ENCODE measurements at places on chromosomes 4 and X. TPM values are rescaled to one million over a fixed set of nuclear protein-coding genes. Genes with fewer than 3 reads are reported as not detected.

BEX5 gene
- 12.4 TPM for total RNA-seq

PCDH19 gene
- 0.03 TPM for total RNA-seq

NR0B1 gene
- total RNA-seq = not detected

CCNG2 gene
- 20.6 TPM for total RNA-seq

PHKA1 gene
- total RNA-seq = 0.63 TPM

RHOXF1 gene
- 0.45 TPM for total RNA-seq

KIT gene
- total RNA-seq = 0.05 TPM

ADGRG4 gene
- total RNA-seq = not detected

MND1 gene
- not detected for total RNA-seq

PNCK gene
- 0.70 TPM for total RNA-seq

CT45A2 gene
- not detected for total RNA-seq

PPEF1 gene
- total RNA-seq = 0.34 TPM

UGT2A1 gene
- total RNA-seq = 0.22 TPM

CYLC1 gene
- not detected for total RNA-seq

DNA sequence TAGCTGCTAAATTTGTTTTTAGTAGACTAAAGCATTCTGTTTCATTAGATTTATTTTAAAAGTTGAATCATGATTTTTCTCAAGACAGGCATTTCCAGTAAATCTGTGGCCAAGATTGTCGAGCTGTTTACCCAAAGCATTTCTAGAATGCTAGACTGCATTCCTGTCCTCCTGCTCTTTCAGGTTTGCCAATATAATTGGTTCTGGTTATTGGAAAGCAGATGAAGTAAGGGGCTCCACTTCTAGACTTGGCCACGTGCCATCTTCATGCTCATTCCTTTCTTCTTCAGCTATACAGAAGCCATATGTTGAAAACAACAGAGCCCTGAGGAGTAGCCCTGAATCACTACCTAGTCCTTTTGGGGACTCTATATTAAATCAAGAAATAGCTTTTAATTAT lies 62.5 kb downstream of the PGRMC2 start:
- DNase-seq = no peak

GRCh38 chr4:131551306-131551705 lies 1597.8 kb upstream of the PCDH10 start:
- DNase-seq = no peak

- DNase-seq = no peak
Measured at GRCh38 chr4:98801259-98801725, 127.6 kb downstream of the EIF4E start.

GRCh38 chr4:124753941-124754581 lies 41.5 kb upstream of the ANKRD50 start:
- DNase-seq = no peak

DNA sequence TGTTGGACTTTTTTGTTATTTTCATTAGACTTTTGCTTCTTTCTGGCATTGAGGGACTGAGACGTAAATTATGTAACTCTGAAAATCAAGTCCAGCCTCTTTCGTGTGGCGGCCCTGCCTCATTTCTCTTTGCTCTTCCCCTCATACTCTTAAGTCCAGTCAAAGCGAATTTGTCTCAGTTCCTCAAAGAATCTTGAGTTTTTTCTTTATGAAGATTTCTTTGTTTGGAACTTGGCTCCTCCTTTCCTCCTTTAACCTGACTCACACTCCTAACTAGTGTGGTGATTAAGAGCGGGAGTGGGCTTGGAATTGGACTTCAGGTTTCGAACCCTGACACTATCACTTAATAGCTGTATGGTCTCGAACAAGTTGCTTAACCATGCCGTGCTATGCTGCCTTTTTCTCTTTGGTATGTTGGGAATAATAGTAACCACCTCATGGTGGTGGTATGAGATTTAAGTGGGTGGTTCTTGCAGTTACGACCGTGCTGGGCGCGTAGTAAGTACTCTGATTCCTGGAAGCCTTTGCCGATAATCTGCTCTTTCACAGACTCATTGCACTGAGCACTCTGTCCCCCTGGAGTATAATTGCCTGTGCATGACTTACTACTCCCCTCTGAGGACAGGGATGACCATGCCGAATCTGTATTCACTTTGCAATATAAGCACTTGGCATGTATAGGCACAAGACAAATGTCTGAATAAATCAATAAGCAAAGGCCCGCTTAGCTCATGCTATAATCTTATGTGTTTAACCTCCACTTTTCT lies 19.1 kb downstream of the FNIP2 start:
- no peak for DNase-seq

GRCh38 chr4:72631296-72631695 lies 62.3 kb upstream of the ADAMTS3 start:
- DNase-seq = no peak

DNA sequence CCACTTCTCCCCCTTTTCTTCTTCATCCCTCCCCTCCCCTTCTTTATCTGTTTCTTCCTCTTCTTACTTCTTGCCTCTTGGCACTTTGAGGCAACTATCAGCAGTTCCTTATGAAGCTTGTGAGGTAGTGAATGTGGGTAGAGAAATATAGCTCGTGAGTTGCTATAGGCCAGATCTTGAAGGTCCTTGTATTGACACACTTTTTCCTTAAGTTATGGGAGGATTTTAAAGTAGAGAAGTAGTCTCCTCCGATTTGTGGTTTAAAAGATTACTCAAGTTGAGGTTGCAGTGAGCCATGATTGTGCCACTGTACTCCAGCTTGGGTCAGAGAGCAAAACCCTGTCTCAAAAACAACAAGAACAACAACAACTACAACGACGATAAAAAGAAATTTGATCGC lies 3.4 kb upstream of the RRAGB start:
- DNase-seq = no peak

DNA sequence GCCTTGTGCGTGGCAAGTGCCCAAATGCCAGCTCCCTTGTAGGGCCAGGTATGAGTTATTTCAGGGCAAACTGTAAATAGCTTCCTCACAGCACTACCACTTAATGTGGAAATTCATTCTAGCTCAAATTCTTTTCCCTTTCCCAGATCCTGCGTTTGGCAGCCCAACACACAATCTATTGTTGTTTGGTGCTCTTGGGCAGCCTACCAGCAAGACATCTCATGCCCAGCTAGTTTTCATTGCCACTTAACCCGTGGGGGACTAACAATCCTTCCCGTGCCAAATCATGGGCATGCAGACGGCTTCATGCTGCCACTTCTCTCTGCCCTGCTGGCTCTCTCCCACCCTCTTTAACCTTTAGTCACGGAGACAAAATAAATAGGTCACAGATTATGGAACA lies 454.2 kb downstream of the GRIA2 start:
- DNase-seq = no peak

- DNase-seq = no peak
Measured at GRCh38 chr4:172392741-172393140, 579.5 kb downstream of the GALNTL6 start.

DNA sequence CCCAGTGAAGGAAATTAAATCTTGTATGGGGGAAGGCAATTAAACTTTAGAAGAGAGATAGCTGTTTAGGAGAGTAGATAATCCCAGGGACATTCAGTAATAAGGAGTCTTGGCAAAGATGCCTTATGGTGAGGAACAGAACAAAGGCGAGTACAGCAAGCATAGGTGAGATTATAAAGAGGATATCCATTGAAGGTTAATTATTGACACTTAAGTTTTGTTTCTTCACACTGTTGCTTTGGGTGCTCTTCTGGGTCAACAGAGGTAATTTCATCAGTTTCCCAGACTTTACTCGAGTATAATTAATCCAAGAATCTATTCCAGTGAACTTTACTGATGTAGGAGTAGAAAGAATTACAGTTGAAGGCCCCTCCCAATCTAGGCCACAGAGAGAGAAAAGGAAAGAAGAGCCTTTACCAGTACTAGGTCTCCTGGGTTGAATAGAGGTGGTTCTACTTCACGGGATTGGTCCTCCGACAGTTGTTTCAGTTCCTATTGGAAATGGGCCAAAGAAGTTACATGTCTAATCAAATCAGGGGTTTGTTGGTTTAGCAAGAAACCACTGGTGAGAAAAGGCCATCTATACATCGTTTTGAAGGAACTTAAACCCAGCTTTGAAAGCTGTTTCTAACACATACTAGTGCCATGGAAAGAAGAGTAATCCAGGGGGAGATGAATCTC lies 27.2 kb downstream of the EPGN start:
- DNase-seq = no peak

DNA sequence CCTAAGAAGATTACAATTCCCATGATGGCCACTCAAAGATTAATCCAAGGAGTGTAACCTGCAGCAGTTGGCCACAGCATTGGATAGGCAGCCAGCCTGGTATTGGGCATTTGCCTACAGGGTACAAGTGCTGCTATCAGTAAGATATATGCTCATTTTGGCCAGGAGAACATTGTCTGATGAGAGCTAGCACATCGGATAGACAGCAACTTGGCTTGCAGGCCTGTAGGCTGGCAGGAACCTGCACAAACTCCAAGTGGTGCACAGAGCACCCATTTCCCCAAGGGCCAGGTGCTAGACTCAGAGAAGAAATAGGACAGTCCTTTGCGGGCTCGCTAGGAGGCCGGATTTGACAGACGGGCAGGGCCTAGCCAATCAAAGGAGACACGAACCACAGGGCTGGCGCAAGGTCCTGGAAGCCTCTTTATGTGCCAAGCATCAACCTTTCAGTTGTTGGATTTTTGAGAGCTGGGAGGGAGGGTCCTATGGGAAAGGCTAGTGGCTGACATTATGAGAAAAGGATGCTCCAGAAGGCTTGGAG lies 11.7 kb upstream of the AP1AR start:
- DNase-seq = no peak

- DNase-seq = no peak
Measured at GRCh38 chr4:170581969-170582368, 492.2 kb upstream of the AADAT start.

DNA sequence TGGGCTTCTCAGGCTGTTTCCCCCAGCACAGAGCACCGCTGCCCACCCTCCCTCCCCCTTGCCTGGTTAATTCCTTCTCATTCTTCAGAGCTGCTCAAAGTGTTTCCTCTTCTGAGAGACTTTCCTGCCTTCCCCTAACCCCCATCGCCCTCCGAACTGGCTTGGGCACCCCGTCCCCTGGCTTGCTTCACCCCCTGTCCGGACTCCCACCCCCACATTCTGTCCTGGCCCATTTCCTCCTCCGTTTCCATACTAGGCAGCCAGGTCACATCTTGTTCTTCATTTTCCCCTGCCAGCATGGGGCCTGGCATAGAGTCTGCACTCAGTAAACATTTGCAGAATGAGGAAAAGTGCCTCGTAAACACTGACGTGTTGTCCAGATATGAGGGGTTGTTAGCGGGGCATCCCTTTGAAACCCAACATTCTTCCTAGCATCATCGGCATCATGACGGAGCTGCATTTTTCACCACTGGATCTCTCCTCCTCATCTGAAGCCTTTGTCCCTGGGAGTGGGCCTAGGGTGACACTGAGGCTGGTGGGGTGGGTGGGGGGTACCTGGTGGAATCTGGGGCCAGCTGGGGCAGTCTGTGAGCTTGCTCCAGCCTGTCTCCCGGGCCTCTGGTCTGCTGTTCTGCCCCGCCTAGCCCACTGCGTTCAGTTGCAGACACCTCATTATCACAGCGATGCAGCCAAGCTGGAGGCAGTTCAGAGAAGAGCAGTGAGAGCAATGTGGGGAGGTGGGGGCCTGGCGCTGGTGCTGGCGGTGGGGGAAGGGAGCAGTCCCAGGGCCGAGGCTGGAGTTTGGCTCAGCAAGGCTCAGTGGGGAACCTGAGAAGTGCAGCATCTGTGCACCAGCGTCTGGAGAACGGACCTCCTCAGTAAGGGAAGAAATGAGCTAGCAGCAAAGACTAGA lies 149.4 kb upstream of the PJA1 start:
- no peak for DNase-seq

- DNase-seq = no peak
Measured at GRCh38 chr4:165207016-165207430, 338 bp upstream of the KLHL2 start.

- DNase-seq = no peak
Measured at GRCh38 chr4:86960557-86960961, 25.7 kb downstream of the AFF1 start.

GRCh38 chrX:17474892-17475291 lies 99.9 kb downstream of the NHS start:
- no peak for DNase-seq

DNA sequence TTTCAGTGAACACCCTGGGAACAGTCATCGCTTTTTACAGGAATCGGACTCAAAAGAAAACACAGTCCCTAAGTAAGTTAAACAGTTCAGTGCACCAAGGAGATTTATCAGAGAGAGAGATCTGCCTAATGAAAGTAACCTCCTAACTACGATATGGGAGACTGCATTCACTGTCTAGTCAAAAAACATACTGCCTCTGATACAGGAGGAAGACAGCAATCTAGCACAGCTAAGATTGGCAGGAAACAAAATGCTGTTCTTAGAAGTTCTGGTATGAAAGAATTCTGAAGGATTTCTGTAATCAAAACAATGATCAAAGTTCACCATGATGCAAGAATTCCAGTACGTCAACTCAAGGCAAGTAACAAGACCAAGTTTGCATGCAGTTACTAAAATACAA lies 92.8 kb downstream of the MAML3 start:
- DNase-seq = no peak

GRCh38 chr4:26884026-26884425 lies 23.4 kb downstream of the STIM2 start:
- no peak for DNase-seq

DNA sequence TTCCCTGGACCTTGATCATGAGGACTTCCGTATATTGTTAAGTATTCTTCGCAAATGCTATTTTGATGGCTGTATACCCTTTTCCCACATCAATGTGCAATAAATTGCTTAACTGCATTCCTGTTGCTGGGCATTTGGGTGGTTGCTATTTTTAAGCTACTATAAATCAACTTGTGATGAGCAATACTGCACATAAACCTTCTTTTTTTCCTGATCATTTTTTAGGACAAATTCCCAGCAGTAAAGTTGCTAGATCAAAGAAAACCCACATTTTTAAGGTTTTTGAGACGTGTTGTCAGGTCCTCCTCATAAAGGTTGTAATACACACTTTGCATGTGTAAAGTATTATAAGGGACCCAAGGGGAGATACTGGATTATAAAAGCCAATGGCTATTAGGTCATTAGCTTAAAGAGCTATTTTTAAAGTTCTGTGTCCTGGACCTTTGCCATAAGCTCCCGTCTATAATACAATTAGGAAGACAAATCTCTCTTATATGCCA lies 35.6 kb downstream of the LIMCH1 start:
- DNase-seq = no peak

- no peak for DNase-seq
Measured at GRCh38 chr4:26030260-26030667, 116.2 kb downstream of the SMIM20 start.

DNA sequence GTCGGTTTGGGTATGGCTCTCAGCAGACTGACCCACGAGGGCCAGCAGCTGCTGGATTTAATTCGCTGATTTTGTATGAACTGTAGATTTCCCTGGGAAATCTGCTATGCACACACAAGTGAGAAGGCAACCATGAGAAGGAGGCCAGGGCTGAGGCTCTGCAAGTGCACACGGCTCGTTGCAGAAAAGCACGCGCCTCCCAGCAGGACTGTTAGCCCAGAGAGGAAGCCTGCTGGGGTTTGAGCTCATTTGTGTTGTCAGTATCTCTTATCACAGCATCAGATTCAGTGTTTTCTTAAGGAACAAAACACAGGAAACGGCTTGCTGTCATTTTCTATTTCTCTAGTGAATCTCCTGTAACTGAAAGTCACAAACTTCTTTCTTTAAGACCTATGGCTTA lies 296.2 kb upstream of the FAT1 start:
- no peak for DNase-seq

All from CD4-positive, alpha-beta T cell (primary cell).